ENCODE measurements at places on chromosomes 5 and 9. TPM values are rescaled to one million over a fixed set of nuclear protein-coding genes. Genes with fewer than 3 reads are reported as not detected.
A peak's percentile ranks its signal among the peaks of the same experiment; 100 is the strongest.

DNA sequence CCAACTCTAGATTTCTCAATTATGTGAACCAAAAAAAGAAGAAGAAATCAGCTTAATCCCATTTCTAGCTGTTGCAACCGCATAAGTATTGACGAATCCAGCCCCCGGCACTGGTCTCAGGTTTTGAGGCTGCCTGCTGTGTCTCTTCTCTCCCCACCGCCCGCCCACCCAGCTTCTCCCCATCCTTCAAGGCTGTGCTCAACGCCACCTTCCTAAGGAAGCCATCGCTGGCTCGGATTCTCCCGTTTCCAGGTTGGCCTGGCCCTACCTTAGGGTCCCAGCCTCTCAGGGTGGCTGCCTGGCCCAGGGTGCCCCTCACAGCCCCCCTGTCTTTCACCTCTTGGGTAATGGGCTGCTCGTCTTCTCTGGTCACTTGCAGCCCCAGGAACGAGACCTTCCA lies 77.8 kb downstream of the HRH2 start:
- DNase-seq = no peak

- no peak for DNase-seq
These were observed 73.7 kb downstream of the SLC38A9 start for GRCh38 chr5:55638455-55638854.

DNA sequence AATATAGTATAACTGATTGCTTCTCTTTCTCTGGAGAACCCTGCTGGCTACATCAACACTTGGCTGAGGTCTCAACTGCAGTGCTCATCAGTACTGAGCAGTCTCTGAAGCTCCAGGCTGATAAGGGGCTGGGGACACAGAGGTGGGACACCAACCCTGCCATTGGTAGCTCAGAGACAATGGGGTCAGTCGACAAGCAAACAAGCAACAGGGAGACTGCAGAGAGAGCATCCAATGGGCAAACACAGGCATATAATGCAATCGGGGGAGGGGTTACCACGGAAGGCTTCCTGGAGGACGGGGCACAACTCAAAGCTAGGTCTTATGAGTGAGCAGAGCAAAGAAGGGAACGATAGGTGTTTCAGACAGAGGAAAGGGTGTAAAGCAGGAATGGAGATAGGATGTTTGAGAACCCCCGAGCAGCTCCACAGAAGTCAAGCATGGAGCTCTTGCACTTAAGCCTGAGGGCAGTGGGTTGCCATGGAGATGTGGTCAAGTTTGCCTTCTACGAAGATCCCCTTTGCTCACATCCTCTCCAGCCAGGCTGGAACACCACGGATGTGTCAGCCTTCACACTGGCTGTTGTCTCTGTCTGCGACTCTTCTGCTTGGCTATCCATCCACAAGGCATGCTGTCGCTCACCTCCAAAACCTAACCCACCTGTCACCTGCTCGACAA lies 21.5 kb upstream of the AKNA start:
- peak; percentile 57 for DNase-seq

GRCh38 chr9:21016701-21017491 lies 14.5 kb downstream of the HACD4 start:
- peak; percentile 9 for DNase-seq

- DNase-seq = no peak
These were observed 19.1 kb upstream of the FRMD3 start for GRCh38 chr9:83557317-83557716.

- peak; percentile 88 for DNase-seq
These were observed 368.4 kb upstream of the GRAMD2B start for GRCh38 chr5:126054577-126055347.

DNA sequence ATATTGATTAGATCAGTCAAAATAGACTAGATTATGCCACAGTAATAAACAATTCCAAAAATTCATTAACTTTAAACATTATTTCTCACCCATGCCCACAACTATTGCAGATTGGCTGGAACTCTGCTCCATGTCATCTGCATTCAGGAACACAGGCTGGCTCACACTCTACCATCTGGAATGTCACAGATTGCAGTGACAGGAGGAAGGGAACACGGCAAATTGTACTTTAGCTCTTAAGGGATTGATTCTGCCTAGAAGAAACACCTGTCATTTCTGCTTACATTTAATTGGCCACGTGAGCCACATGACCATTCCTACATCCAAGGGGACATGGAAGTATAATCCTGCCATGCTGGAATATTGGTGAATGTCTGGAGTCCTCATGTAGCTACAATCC lies 54.4 kb downstream of the ATPSCKMT start:
- DNase-seq = no peak

DNA sequence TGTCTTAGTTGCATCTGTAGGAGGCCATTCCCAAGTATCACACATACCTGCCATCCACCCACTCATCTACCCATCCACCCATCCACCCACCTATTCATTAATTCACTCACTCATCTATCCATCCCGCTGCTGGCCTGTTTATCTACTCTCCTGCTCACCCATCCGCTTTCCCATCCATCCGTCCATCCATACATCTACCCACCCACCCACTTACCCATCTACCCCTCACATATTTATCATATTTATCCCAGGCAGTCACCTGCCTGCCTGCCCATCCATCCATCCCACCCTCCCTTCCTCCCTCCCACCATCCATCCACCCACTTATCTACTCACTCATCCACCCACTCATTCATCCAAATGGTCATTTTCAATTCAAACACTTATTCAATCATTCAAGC lies 143.9 kb upstream of the PANK3 start:
- no peak for DNase-seq

The ECPAS gene
- total RNA-seq = 131 TPM

The LHX6 gene
- 0.10 TPM for total RNA-seq

DNA sequence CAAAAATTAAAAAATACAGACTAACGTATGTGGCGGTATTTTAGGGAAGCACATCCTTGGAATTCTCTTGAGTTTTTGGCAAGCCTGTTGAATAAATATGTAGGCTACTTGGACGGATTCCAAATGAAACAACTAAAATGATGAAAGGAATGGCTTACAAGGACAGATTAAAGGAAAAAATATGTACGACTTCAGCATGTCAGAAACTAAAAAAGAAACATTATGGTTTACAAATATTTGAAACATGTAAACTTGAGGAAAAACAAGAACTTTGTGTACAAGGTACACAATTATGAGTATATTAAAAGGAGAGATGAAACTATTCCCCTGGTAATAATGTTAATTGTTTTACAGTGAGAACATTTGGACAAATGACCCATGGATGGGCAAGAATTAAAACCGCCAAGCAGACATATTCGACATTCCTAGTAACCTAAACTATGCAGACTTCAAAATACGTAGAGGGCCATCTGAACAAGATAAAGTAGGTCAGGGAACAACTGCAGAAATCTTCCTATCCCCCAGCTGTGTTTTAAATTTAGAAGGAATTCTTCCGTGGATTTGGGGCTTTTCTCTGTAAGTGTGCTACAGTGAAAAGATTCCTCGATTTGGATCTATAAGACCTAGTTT lies 12.5 kb downstream of the EDIL3 start:
- DNase-seq = no peak

DNA sequence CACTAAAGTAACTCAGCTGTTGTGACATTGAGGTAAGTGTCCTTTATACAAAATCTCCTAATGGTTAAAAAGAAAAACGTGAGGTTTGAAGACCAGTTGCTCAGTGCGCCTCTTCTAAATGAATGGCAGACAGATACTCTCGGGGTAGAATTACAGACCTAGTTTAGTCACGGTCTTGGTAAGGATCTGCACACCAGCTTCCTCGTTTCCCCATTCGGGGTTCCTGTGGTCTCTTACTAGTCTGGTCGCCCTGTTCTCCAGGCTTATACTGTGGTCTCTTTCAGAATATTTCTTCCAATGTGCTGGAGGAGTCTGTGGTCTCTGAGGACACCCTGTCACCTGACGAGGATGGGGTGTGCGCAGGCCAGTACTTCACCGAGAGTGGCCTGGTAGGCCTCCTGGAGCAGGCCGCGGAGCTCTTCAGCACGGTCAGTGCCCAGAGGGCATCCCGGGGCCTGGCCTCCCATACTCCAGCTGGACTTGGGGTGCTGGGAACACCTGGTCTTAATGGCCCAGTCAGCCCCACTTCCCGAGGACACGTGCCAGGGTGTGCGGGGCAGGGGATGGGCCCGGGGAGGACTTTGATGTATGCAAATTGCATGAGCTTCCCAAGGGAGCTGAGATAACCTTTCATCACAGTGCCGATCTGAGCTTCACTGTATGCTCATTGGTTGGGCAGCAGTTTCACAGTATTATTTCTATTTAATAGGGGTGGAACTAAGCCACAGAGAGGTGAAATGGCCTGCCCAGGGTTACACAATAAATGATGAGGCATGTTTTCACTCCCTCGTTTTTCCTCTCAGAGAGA lies 224.5 kb downstream of the DOCK8 start:
- DNase-seq = peak; percentile 30

Measured in renal cortical epithelial cell (primary cell).